ENCODE measurements at places on chromosomes 3 and 15.

GRCh38 chr3:71160785-71161546 lies 422.6 kb downstream of the FOXP1 start:
- no peak for DNase-seq

GRCh38 chr3:195170496-195170895 lies 100.5 kb downstream of the XXYLT1 start:
- DNase-seq, result no peak

GRCh38 chr15:81419332-81419943 lies 45.4 kb upstream of the TMC3 start:
- DNase-seq, result no peak

DNA sequence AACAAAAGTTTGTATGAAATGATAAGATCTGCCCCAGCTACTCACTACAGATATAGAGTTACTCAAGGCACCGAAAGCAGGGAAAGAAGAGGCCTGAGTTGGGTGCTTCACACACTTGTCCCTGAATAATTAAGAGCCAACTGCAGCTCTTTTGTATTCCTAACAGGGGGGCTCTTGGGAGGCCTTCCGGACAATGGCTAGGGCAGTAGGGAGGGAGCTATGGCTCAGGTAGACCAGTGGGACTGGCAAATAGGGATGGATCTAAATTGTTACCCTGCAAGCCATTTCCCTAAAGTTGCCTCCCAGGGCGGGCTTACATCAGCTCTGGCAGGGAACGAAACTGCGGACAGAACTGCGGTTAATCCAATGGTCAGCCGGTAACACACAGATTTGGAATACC lies 6.2 kb downstream of the SEMA5B start:
- DNase-seq, result no peak

GRCh38 chr15:84023636-84024035 lies 211.9 kb upstream of the GOLGA6L4 start:
- peak; percentile 65 for DNase-seq

- no peak for DNase-seq
These were observed 8.8 kb downstream of the RPL32 start for GRCh38 chr3:12832350-12833221.

DNA sequence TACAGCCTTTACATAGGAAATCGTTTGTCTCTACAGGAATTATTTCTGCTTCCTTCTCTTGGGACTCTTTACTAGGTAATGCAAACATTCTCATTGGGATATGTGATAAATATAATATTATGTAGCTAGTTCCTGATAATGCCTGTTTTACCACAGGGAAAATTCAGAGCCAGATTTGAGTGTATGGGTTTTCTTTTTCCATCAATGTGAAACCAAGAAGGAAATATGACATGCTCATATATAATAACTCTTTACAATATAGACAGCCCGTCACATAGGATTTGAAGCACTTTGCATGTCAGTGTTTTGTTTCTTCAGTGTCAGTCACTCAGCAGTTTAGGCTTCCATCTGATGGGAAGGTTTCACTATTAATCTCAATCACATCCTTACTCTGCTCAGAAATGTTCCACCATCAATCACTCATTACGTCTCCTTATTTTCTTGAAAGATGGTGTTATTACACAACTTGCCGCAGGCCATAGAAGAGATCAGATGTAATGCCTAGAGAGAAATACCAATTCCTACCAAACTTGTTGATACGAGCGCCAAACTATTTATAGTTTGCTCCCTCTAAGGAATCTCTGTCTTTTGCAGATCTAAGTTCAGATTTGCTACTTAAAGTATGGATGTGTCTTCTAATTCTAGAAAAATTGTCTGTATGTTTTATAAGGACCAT lies 314.8 kb downstream of the DIPK2A start:
- no peak for DNase-seq

DNA sequence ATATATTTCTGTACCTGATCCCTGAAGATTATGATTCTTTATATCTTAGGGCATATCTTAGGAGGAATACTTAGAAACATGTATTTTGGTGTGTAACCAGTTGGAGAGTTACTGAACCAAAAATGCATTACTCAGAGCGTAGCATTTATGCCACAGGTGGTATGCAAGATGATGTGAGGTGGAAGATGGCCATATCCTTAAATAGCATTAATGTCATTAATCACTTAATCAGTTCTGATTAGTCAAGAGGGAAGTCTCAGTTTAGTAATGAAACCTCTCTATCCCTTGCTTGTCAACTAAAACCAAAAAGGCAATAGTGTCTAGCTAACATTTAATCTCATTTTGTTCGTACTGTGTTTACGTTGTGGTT lies 130.5 kb upstream of the PHLDB2 start:
- DNase-seq, result no peak

- DNase-seq, result no peak
These were observed 332.5 kb upstream of the SEMA6D start for GRCh38 chr15:47384776-47385175.

- DNase-seq, result no peak
These were observed 119.0 kb downstream of the BBX start for GRCh38 chr3:107641572-107642307.

DNA sequence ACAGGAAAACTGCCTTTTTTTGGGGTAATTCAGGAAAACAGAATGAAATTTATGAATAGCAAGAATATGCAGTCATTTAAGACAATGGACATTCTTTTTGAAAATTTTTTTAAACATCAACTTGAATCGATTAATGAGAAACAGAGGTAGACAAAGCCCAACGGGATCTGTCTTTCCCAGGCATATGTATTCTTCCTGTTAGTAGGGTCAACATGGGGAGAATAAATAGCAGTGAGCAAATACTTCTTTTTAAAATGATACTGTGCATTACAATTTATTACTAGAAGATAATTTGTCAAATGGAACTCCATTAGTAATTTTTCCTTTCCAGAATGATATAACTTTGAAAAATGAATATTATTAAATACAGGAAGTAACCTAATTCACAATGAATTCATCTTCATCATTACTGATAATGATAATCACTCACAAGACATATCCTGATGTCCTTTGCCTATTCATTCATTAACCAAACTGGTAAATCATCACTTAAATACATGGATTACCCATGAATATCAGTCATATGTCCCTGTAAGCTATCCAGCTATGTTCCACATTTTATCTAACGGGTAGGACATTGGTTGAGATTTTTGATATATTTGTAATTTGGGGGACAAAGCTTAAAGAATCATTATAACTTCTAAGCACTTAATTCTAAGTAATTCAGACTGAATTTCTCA lies 209.2 kb upstream of the CDIN1 start:
- DNase-seq, result no peak

GRCh38 chr3:74643636-74644035 lies 29.2 kb upstream of the CNTN3 start:
- DNase-seq, result peak; percentile 90

GRCh38 chr3:31581660-31582059 lies 48.9 kb downstream of the STT3B start:
- DNase-seq, result no peak

- no peak for DNase-seq
These were observed 29.8 kb downstream of the LARS2 start for GRCh38 chr3:45417930-45418847.

DNA sequence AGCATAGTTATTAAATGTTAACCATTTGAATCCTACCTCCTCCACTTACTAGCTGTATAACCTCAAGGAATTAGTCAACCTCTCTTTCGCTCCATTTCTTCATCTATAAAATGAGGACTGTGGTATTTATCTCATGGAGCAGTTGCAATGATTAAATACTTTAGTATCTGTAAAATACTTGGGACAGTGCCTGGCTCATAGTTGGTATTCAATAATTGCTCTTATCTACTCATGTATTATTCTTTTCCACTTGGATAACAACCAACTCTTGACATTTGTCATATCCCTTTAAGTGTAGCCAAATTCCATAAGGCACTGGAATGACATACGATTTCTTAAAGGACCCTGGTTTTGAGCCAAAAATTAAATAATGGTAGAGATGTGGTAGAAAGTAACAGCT lies 72.0 kb downstream of the FSIP1 start:
- DNase-seq, result no peak

- DNase-seq, result no peak
These were observed 2.7 kb upstream of the APPL1 start for GRCh38 chr3:57224856-57225255.

GRCh38 chr15:83747050-83747717 lies 93.3 kb downstream of the ADAMTSL3 start:
- DNase-seq, result no peak

DNA sequence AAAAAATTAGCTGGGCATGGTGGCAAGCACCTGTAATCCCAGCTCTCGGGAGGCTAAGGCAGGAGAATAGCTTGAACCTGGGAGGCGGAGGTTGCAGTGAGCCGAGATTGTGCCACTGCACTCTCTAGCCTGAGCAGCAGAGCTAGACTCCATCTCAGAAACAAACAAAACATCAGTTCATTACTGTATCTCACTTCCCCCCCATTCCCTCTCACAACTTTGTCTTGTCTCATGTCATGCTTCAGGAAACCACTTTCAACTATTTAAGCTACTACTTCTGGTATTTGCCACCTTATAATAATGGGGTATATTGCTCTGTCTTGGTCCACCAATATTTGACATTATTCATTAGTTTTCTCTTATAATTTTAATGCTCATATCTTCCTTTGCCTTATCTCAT lies 26.2 kb downstream of the PIK3CA start:
- DNase-seq, result no peak

DNA sequence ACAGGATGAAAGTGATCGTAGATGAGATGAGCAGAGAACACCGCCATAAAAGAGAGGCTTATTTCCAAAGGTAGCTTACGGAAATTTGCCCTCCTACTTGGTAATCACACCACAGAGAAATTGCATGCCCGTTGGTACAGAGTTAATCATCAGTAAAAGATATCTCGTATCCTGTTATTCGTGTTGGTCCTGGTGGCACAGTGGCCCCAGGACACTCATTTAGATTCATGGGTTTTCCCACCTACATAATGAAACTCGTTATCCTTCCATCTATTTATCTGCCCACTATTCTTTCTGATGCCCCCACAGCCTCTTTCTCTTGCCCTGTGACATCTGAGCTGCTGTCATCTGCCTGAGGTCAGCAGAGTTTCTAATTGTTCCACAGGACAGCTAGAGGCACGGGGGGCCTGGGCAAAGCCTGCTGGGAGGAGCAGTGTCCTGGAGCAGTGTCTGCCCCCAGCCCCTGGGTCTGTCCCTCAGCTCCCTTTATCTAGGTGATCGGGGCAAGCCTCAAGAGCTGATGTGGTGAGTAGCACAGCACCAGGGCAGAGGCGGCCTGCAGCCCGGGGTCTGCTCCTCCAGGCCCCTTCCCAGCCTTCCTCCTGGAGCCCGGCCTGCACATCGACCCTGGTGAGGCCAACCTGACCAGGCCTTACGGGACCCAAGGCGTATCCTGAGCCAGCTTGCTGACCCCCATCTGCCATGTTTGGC lies 42.2 kb downstream of the PXYLP1 start:
- no peak for DNase-seq

GRCh38 chr3:10408680-10409079 lies 87.8 kb upstream of the SEC13 start:
- no peak for DNase-seq

DNA sequence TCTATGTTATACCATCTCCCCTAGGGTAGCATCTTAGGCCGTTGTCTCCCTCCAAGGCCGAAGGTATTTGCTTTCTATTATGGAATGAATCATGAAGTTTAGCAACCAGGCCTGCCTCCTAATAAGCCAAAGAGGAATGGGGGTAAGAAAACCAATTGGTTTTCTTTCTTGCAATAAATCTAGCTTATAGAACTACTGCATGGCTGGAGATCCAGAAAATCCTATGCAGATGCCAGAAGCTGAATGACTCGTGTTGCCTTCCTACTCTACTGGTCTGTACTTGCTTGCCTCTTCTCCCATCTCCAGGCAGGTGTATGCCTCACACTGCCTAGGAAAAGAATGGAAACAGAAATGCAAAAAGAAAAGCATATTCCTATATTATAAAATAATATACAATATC lies 31.1 kb upstream of the IL16 start:
- no peak for DNase-seq

DNA sequence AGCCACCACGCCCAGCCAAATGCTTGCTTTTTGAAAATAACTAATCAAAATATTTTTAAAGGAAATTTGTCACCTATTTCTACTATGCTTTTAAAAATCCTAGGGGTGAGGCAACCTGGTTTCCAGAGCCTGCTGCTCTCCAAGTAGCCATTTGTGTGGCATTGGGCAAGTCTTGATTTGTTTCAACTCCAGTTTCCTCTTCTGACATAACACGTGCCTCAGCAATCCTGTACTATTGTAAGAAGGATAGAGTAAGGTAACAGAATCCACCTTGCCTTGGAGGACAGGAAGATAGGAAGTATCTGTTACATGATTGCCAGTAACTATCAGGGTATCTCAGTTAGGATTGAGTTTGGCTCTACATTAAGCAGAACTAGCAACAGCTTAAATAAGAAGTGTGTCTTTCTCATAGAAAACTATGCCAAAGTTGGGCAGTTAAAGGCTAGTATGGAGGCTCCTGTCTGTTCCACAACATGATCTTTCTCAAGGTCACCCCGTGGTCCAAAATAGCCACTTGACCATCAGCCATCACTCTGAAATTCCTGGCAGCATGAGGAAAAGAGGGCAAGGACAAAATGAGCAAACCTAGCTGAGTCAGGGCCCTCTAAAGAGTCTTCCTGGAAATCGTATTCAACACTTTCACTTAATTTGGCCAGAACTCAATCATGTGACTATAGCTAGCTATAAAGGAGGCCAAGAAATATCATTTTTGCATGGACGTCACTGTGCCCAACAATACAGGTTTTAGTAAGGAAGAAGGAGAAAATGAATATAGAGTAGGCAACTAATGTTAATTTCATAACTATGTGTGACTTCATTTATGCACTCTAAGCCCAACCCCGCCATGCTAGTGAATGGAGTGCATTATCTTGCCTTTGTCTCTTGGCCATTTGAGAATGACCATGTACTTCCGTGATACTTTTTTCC lies 66.1 kb downstream of the HMG20A start:
- no peak for DNase-seq

DNA sequence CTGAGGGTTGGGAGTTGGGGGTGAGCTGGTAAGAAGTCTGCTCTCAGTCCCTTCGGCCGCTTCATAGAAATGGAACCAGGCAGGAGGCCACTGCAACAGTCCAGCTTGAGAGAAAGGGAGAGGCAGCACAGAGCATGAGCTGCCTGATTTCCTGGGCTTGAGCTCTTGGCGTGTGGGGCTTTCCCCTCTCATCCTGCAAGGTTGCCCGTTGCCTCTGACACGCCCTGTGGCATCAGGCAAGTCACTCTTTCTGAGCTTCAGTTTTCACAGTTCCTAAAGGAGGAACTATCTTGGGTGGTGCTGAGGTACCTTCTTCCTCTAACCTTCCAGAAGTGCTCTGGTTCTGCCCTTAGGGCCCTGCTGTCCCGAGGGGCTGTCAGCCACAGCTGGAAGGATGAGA lies 4.9 kb downstream of the MESP2 start:
- no peak for DNase-seq

- DNase-seq, result no peak
These were observed 74.5 kb downstream of the TLE3 start for GRCh38 chr15:70023064-70023768.

- peak; percentile 39 for DNase-seq
These were observed 125.8 kb downstream of the SSR3 start for GRCh38 chr3:156429125-156429524.

GRCh38 chr3:46893763-46894162 lies 16.2 kb downstream of the PTH1R start:
- no peak for DNase-seq
